ENCODE measurements at places on chromosomes 1 and 21. TPM values are rescaled to one million over a fixed set of nuclear protein-coding genes. Genes with fewer than 3 reads are reported as not detected.
A peak's percentile ranks its signal among the peaks of the same experiment; 100 is the strongest.

DNA sequence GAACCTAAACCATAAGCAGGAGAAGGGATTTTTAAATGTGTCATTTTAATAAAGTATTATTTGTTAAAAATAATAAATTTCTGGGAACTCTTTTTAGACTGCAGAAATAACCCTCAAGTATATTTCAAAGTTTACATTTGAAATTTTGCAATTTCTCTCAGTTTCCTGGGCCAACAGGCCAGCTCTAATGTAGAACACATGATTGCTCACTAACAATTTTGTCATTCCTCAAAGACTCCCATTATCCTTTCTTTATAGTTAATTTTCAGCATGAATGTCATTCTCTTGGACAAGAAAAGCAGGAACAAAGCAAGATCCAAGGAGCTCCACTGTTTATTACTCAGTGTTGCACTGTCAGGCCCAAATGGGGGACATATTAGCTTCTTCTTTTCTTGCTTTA is 119.4 kb upstream of the VANGL1 start:
- H3K27ac ChIP-seq: no peak overlapping the region
- DNase-seq: no peak
- H3K27me3 ChIP-seq: no peaks in the 10 kb centered on the region
- H3K4me1 ChIP-seq: no peaks in the 10 kb centered on the region
- no peaks in the 10 kb centered on the region for H3K36me3 ChIP-seq
- no peak overlapping the region for H3K4me3 ChIP-seq

The AGPAT3 gene
- total RNA-seq: 44.4 TPM

DNA sequence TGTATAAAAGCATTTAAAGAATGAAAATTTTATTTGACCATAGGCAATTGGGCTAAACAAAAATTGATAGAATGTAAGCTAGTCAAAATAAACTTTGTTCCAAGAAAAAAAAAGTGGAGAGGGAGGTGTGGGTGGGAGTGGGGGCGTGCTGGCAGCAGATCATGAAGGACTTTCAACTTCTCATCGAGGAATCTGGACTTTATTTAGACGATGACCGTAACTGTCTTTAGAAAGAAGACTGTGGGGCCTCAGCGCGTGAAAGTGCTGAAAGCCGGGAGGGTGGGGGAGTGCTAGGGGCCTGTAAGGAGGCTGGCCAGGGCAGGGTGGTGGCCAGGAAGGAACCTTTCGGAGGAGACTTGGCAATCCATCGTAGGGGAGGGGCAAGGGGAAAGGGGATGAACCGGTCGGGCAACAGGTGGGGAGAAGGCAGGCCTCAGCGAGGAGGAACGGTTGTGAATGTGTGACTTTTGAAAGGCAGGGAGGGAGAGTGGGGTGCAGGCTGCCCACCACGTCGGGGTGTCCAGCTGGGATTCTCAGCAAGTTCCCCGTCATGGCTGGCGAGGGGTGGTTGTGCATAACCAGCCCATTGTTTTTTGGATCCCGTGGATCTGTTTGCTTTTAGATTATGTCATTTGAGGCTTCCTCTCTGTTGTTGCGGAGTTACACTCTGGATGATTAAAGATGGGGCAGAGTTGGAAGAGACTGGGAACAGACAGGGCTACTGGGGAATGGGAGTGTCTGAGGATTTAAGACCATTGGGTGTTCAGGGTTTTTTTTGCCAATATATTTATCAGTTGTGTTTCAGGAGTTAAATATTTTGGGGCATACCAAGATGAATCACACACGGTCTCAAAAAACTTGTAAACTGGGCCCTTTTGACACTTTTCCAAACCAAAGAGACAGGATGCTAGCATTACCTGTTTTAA is 35.5 kb downstream of the HUNK start:
- H3K4me3 ChIP-seq: no peak overlapping the region
- H3K27ac ChIP-seq: no peak overlapping the region
- DNase-seq: no peak
- H3K4me1 ChIP-seq: no peaks in the 10 kb centered on the region

GRCh38 chr1:21743476-21743875 is 39.5 kb downstream of the USP48 start:
- no peak for DNase-seq
- no peaks in the 10 kb centered on the region for H3K27me3 ChIP-seq
- H3K4me1 ChIP-seq: no peaks in the 10 kb centered on the region
- H3K27ac ChIP-seq: no peak overlapping the region
- H3K4me3 ChIP-seq: no peak overlapping the region

GRCh38 chr1:181777286-181777685 is 284.2 kb downstream of the ZNF648 start:
- no peak for DNase-seq
- no peak overlapping the region for H3K4me3 ChIP-seq
- no peak overlapping the region for H3K27ac ChIP-seq
- H3K4me1 ChIP-seq: no peaks in the 10 kb centered on the region

GRCh38 chr1:24526940-24527542 is 24.4 kb downstream of the RCAN3 start:
- DNase-seq: peak; percentile 47
- H3K4me3 ChIP-seq: no peak overlapping the region
- H3K27ac ChIP-seq: no peak overlapping the region
- H3K36me3 ChIP-seq: peaks cover 8% of the 10 kb centered on the region
- no peaks in the 10 kb centered on the region for H3K4me1 ChIP-seq
- H3K27me3 ChIP-seq: no peaks in the 10 kb centered on the region

DNA sequence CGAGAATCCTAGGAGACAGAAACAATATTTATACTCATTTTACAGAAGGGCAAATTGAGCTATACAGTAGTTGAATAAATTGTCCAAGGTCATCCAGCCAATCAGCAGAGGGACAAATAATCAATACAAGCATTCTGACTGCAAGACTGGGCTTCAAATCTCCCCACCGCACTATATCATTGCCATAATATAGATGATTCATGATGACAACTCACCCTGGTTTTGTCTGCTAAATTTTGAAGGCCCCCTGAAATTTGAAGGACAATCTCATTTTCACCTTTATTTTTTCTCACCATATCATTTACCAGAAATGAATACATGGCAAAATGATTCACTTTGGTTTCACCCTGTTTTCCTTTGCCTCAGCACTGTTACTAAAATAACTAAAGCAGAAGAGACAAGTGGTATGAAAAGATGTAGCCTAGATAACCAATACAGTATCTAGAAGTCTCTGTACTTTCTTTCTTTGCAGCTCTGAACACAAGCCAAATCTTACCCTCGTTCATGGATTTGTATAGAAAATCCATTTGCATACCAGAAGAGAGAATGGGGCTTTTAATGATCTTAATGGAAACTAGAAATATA is 292.5 kb downstream of the TTLL7 start:
- H3K27ac ChIP-seq: no peak overlapping the region
- no peak for DNase-seq
- H3K4me1 ChIP-seq: no peaks in the 10 kb centered on the region
- H3K27me3 ChIP-seq: no peaks in the 10 kb centered on the region
- H3K36me3 ChIP-seq: no peaks in the 10 kb centered on the region

The TEDDM1 gene
- not detected for total RNA-seq

The RNF2 gene
- 29.5 TPM for total RNA-seq

DNA sequence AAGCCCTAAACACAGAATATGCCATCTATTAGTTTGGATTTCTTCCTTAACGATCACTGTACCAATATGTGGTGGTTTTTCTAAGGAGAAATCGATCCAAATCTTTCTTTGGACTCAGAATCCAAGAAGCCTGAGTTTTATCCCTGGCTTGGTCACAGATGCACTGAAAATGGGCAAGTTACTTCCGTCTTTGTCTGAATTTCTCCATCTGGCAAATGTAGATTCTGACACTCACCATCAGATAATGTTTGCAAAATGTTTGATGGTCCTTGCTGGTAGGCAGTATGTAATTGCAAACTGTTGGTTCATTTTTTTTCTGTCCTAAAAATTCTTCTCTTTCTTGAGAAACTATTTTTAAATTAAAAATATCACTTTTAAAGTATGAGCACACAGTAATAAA is 115.0 kb downstream of the TSEN15 start:
- H3K27ac ChIP-seq: no peak overlapping the region
- H3K36me3 ChIP-seq: no peaks in the 10 kb centered on the region
- no peaks in the 10 kb centered on the region for H3K4me1 ChIP-seq
- H3K27me3 ChIP-seq: no peaks in the 10 kb centered on the region

GRCh38 chr1:204556458-204557052 is 40.3 kb downstream of the MDM4 start:
- peaks cover 7% of the 10 kb centered on the region for H3K4me1 ChIP-seq
- H3K4me3 ChIP-seq: no peak overlapping the region
- peaks cover 47% of the 10 kb centered on the region for H3K36me3 ChIP-seq

DNA sequence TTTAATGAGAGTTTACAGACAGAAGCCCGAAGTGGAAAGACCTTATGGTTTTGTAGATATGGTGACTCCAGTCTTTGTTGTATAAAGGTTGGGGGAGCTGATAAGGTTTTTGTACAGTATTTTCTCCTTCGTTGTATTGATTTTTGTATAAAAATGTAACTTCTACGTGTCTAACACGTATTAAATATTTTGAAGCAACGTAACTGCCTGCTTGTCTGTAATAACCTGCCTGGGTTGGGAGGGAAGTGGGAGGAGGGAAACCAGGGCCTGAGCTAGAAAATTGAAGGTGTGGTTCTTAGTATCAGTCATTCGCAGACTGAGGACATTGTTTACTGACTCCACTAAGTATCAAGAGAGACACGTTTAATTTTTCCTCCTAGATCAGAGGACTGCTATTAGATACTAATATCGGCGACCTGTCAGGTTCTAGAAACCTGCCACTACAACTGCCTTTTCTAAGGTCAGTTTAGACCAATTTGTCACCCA is 2.2 kb downstream of the IER5 start:
- H3K4me1 ChIP-seq: peaks cover 44% of the 10 kb centered on the region
- no peaks in the 10 kb centered on the region for H3K27me3 ChIP-seq
- H3K27ac ChIP-seq: peak overlapping the region; percentile 99
- H3K36me3 ChIP-seq: peaks cover 5% of the 10 kb centered on the region
- DNase-seq: peak; percentile 54

The ELAPOR1 gene
- total RNA-seq: 1.7 TPM

The PGBD5 gene
- total RNA-seq: not detected

The AMY1B gene
- not detected for total RNA-seq

The SESN2 gene
- total RNA-seq: 4.8 TPM

DNA sequence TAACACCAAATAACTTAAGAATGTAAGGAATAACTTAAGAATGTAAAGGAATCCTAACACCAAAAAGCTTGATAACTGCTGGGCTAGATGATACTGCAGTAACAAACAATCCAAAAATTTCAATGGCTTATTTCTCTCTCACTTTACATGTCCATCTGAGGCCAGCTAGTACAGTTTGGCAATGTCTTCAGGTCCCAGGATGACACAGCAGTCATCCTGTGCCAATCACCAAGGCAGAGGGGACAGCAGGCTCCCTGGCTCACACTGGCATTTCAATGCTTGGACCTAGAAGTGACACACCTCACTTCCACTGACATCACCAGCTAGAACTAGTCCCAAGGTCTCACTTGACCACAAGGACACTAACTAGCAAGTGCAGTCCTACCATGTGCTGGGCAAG is 15.3 kb downstream of the DNAJC11 start:
- no peak for DNase-seq
- H3K27me3 ChIP-seq: no peaks in the 10 kb centered on the region
- H3K27ac ChIP-seq: no peak overlapping the region

DNA sequence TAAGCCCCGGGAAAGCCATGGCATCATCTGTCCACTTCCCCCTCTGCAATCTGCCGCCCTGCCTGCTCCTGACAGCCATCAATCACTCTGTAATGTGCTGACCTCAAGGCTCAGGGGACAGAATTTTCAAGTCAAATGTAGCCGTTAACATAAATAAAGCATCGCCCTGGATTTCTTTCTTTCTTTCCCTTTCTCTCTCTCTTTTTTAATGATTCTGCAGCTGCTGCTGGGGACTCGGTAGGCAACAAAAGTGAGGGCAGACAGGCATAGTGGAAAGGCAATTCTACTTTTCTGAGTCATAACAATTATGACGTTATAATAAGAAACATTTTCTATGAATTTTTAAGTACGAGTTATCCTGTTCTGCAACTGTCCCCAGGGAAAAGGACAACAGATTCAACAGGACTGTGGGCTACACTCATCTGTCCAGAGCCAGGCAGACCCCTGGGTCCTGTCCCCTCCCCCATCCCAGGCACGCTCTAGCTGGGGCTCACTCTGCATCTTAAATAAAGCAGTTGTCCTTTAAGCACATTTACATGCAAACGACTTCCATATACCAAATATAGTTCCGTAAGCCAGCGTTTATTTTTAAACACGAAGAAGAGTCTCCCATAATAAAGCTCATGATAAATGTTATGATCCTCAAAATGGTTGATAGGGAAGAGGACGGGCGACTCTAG is 78.7 kb downstream of the SSBP3 start:
- no peaks in the 10 kb centered on the region for H3K36me3 ChIP-seq
- no peak overlapping the region for H3K4me3 ChIP-seq
- no peak for DNase-seq
- H3K4me1 ChIP-seq: peaks cover 9% of the 10 kb centered on the region
- H3K27ac ChIP-seq: no peak overlapping the region

DNA sequence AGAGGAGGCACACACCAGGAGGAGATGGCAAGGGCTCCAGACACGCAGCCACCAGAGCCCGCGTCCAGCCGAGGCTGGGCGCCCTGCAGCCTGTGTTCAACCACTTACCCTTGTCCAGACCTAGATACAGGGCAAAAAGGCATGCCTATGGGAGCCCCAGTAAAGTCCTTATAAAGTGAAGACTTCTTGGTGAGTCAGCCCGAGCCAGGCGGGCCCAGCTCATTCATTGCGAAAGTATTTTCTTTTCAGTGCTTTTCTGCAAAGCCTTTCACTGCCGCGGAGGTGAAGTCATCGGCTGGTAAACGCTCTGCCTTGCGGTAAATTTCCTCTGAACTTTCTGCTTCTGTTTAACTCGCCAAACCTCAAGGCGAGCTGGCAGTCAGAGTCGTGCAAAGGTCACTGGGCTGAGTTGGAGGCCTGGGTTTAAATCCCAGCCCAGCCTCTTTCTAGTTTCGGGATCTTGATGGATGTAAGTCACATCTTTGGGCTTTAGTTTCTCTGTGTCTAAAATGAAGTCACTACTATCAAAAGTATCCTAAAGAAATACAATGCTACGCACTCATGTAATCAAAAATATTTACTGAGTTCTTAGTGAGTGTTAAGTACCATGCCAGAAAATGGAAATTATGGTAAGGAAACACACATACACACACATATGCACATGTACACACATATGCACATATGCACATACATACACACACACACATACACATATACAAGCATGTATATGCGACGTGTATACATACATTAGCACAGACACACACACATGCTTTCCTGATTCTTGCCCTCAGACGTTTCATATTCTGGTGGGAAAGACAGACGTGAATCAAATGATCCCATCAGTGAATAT is 54.7 kb upstream of the IFFO2 start:
- no peak overlapping the region for H3K27ac ChIP-seq

DNA sequence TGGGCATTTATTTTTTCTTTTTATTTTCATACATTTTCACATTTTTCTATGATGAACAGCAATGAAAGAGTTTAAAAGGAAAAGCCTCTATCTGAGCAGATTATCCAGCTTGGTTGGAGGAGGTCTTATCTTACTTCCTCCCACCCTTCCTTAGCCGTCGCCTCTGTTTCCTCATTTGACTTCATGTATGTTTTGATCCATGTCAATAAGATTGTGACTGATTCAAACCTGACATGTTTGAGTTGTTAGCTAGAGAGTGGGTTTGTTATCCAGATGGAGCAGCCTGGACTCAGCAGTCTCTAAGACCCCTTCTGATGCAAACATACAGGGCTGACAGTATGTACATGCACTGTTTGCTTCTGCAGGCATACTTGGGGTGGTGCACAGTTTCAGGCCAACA is 31.2 kb downstream of the MACO1 start:
- no peaks in the 10 kb centered on the region for H3K27me3 ChIP-seq
- no peak overlapping the region for H3K4me3 ChIP-seq
- no peaks in the 10 kb centered on the region for H3K4me1 ChIP-seq
- H3K36me3 ChIP-seq: peaks cover 36% of the 10 kb centered on the region
- no peak overlapping the region for H3K27ac ChIP-seq

- no peak for DNase-seq
- no peaks in the 10 kb centered on the region for H3K36me3 ChIP-seq
- peaks cover 3% of the 10 kb centered on the region for H3K4me1 ChIP-seq
- no peak overlapping the region for H3K27ac ChIP-seq
- no peaks in the 10 kb centered on the region for H3K27me3 ChIP-seq
- H3K4me3 ChIP-seq: no peak overlapping the region
Observed at GRCh38 chr1:154666051-154666790, 58.2 kb upstream of the ADAR start.

Measured in B cell (primary cell).